ENCODE measurements at places on chromosomes 6 and 20.
A peak's percentile ranks its signal among the peaks of the same experiment; 100 is the strongest.

DNA sequence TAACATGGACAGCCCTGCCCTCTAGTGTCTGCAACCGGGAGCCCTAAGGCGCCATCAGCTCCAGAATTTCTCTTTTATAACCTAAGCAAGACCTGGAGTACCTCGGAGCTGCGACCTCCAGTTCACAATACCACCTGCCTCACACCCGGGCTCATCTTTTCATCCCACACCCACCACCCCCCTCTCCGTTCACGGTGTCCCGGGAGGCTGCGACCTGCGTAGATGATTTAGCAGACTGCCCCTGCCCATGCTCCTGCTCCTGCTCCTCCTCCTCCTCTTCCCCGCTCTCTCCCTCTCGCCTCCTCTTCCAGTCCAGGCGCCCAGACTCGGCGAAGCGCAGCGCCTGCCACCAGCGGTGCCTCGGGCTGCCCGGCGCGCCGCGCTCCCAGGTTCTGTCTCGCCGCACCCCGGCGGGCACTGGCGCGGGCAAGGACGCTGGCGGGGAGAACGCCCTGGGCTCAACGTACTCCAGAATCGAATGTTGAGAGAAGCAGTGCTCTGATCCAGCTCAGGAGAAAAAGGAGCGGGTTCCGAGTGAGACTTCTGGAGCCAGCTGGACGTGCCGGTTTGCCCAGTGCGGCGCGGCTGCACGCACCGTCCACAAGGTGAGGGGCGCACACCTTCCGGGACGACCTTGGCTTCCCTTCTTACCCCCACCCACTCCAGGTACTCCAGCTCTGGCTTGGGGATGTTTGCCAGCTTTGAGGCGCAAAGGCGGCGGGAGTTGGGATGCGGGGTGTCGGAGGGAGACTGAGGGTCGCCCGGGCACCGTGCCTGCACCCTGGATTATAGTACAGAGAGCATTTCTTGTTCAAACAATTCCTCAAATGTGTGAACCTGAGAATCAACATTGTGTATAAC lies at the start of gene HTR1E:
Gene HTR1E, plus strand, starts transcription at position 310 of the 861 bp plus-strand sequence. CDS start 77,807 bp downstream, outside the sequence.
- no peak for DNase-seq

DNA sequence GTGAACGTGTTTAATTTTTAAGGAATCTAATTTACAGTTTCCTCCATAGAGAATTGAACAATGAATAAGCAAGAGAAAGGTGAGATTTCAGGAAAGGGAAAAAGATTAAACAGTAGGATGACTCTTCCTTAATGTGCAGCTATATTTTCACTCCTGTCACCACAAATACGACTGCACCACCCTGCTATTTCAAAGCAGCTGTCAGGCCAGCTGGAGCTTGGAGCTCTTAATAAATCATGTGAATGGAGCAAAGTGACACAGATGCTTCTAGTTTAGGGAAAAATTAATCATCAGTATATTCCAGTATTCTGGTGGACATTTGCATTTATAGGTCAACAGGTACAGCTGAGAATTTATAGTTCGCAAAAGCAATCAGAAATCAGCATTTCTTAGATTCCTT lies 56.5 kb upstream of the PKIB start:
- DNase-seq: no peak

DNA sequence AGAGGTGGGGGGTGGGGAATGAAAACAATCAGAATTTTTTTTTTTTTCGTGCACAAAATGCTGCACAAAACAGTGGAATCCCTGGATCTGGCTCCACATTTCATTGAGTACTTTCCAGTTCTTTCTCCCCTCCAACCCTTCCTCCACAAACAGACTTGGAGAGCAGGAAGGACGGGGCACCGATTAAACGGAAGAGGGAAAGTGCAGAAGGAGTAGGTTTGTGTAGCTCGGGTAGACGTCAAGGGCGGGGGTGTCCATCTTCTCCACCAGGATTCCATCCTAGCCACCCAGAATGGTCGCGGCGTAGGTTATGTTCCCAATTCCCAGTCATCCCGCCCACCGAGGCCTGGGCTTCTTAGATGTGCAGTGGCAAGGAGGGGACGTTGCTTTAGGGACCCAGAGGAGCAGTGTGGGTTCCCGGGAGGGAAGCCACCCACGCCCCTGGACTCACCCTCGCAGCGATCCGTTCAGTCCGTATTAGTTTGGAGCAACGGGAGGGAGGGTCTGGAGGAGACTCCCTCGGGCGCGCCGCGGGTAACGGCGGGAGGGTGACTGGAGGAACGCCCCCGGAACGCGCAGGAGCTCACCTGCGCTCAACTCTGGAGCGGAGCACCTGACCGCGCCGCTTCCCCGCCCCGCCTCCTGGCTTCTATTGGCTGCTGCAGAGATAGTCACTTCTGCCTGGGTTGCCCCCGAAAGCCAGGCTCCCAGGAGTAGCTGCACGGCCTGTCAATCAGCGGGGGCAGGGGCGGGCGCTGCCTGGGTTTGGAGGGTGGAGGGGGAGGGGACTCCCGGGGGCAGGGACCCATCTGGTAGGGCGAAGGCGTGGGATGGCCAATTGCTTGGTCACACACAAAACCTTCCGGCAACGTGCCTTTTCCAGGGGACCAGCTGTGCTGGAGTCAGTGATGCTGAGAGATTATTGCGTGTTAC lies at the start of gene ENPP5:
Gene ENPP5, minus strand, starts transcription at position 624 of the 933 bp plus-strand sequence. CDS start 2,718 bp downstream, outside the sequence.
- peak; percentile 51 for DNase-seq

GRCh38 chr20:58109126-58109880 lies 119.2 kb downstream of the ANKRD60 start:
- DNase-seq: no peak

DNA sequence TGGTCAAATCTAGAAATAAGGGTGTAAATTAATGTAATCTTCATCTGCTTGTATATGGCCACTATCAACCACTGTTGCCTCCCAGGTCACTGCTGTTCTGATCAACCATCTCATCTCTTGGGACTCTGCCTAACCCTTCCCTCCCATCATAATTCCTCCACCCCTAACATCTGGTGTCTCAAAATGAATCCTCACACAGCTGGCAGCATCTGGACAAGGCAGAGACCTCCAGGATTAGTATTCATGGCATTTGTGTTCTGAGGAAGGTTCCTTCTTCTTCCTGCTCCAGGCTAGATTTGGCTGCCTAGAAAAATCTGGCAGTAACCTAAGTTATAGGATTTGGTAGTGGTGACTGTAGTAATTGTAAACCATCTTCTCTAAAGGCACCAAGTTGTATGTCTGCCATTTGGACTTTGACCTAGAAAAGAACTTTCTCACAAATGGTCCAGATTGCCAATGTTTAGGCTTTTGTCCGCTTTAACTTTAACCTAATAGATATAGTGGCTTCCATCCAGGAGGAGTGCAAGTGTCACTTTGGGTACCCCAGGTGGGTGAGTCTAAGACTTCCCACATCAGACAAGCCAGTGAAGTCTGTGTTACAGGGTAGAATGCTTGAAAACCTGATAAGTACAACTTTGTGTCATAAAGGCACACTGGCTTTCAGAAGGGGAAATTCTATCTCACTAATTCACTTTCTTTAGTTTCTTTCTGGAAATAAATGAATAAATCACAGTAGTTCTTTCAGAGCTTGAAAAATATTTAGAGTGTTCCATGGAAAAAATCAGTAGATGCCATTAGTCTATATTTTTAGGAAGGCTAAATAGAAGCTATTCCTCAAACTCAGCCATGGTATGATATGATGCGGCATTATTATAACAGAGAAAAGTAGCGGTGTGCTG lies 3.0 kb upstream of the PHACTR2 start:
- no peak for DNase-seq

DNA sequence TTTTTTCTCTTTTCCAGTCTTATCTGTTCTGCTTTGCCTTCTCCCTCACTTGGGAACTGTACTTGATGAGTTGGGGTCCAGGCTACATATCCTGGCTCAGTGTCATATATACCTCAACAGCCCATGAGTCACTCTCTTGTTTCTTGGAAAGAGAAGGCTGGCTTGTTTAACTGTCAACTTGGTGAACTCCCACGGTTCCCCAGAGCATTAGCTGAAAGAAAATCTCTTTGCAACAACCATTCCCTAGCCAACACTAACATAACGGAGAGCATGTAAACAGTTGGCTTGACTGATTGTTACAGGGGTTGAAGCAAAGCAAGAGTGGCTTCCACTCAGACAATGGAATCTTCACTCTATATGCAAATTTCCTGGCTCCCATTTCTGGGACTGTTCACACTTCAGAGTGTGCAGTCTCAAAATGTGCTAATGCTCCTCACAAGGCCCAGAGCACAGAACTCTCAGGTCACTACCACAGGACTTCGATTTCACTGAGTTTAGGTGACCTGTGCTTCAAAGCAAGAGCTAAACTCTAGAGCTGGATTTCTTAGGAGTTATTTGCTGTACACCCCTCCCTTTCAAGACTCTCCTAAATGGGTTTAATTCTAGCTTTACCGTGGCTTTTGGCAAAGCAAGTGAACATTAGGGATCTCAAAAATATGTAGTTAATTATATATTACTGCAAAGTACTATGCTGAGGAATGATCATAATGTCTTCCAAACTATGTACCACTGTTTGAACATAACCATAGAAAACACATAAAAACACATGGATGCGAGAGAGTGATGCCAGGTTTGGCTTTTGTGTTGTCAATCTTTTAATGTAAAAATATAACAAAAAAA lies 609.8 kb downstream of the RFPL4B start:
- no peak for DNase-seq

DNA sequence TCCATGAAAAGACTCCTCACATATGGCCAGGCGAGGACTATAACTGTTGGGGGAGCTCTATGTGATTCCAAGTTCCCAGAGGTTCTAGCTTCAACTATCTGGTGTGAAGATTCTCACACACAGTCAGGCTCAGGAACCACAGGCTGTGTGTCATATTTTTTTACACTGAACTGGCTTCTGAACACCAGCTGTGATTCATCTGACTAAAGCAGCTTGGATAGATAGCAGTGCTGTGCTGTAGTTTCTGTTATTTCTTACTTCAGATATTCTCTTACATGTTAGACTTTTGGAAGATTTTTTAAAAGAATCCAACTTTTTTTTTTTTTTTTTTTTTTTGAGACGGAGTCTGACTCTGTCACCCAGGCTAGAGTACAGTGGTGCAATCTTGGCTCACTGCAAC lies 140.7 kb upstream of the MCHR2 start:
- no peak for DNase-seq

DNA sequence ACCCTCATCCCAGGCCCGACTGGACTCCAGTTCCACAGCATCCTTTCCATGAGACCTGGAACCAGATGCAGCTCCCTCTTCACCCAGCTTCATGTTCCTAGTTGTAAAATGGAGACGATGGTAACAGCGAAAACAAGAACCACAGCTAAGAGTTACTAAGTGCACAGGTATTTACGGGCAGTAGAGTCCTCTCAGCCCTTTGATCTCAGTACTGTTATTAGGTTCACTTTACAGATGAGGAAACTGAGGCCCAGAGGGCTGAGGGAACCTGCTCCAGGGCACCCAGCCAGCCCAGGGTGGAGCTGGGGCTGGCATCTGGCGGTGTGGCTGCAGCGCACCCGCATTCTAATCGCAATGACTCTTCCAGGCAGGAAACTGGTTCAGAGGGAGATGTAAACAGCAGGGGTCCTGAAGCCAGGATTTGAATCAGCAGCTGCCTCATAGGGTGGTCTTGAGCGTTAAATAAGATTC lies 858 bp downstream of the BCAS1 start:
- DNase-seq: no peak

- no peak for DNase-seq
Measured at GRCh38 chr6:159395609-159396008, 226.4 kb downstream of the FNDC1 start.

- no peak for DNase-seq
Measured at GRCh38 chr6:124007266-124007665, 203.6 kb downstream of the NKAIN2 start.

GRCh38 chr20:63652192-63652980 lies 838 bp downstream of the STMN3 start:
- peak; percentile 25 for DNase-seq

- DNase-seq: no peak
Measured at GRCh38 chr6:5142915-5143314, 57.8 kb downstream of the PPP1R3G start.

DNA sequence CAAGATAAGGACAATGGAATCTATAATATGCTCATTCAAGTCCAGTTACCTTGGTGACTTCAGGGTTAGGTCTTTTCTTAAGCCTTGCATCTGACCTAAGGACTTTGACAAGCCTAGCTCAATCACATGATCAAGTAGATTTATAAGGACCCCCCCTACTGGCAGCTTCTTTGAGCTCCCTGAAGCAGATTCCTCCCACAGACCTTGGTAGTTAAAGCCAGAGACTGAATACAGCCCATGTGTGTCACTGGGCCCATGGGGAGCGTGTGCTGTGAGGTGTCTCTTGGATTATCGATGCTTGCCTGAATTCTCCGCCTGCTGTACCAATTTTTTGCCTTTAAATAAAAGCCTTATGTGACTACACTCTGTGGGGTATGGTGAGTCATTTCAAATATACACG lies 372.7 kb upstream of the RGS17 start:
- no peak for DNase-seq

DNA sequence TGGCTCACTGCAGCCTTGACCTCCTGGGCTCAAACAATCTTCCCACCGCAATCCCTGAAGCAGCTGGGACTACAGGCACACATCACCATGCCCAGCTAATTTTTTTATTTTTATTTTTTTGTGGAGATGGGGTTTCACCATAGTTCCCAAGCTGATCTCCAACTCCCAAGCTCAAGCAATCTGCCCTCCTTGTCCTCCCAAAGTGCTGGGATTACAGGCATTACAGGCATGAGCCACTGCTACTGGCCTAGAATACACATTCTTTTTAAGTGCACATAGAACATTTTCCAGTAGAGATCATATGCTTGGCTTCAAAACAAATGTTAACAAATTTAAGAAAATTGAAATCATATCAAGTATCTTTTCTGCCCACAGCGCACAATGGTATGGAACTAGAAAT lies 176.8 kb upstream of the MARCKS start:
- DNase-seq: no peak

DNA sequence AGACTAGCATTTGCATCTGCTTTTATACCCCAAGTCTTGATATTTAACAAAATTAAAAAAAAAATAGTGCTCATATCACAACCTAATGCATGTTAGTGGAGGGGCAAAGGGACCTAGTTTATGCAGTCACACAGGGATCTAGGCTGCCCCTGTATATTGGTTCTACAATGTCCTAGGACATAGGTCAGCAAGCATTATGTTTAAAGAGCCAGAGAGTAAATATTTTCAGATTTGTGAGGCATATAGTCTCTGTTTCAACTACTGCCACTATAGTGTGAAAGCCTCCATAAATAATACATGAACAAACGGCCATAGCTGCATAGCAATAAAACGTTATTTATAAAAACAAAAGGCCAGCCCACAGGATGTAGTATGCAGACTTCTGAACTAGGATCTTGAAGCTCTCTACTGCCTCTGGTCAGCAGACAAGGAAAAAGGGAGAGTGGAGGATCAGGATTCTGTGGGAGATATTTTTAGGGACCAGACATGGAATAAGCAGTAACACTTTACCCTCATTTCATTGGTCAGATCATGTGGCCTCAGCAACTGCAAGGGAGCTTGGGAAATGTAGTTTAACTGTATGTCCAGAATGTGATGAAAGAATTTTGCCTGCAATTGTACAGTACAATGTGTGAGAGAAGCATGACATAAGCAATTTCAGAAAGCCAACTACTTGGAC lies 414.2 kb upstream of the SPTLC3 start:
- DNase-seq: no peak

GRCh38 chr20:25319241-25320034 lies 71.2 kb downstream of the ABHD12 start:
- no peak for DNase-seq

GRCh38 chr20:4869290-4870193 lies 131.8 kb downstream of the SLC23A2 start:
- DNase-seq: no peak

Measured in activated effector memory CD4-positive, alpha-beta T cell treated with Interleukin-2 at 50 U/mL for 16 hours (primary cell).